Upper lobe of left lung (tissue), 6 donors: ENCODE measurements at places on chromosomes 4 and X. TPM values are rescaled to one million over a fixed set of nuclear protein-coding genes. Genes with fewer than 3 reads are reported as not detected.

Gene GAGE1
- not detected for total RNA-seq

Gene TCP11X1
- not detected for total RNA-seq

Gene PDCL2
- total RNA-seq: not detected

Gene SETD7
- 45.6 TPM for total RNA-seq

Gene FAM9B
- not detected for total RNA-seq

Gene TRIM75
- not detected for total RNA-seq

Gene SLC2A9
- total RNA-seq: 25.1 TPM

GRCh38 chr4:11297627-11298026 is 131.1 kb downstream of the HS3ST1 start:
- no peak for DNase-seq

- no peak for DNase-seq
These were observed 16.4 kb downstream of the FGF2 start for GRCh38 chr4:122842984-122843531.

GRCh38 chrX:47181301-47181700 is 12.3 kb upstream of the UBA1 start:
- no peak for DNase-seq

DNA sequence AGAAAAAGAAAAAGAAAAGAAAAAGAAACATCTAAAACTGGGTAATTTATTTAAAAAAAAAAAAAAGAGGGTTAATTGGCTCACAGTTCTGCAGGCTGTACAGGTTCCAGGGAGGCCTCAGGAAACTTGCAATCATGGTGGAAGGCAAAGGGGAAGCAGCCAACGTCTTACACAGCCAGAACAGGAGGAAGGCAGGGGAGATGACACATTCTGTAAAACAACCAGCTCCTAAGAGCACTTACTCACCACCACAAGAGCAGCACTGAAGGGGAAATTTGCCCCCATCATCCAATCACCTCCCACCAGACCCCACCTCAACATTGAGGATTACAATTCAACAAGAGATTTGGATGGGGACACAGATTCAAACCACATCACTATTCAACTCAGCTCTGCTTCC is 36.8 kb upstream of the TMEM184C start:
- no peak for DNase-seq

DNA sequence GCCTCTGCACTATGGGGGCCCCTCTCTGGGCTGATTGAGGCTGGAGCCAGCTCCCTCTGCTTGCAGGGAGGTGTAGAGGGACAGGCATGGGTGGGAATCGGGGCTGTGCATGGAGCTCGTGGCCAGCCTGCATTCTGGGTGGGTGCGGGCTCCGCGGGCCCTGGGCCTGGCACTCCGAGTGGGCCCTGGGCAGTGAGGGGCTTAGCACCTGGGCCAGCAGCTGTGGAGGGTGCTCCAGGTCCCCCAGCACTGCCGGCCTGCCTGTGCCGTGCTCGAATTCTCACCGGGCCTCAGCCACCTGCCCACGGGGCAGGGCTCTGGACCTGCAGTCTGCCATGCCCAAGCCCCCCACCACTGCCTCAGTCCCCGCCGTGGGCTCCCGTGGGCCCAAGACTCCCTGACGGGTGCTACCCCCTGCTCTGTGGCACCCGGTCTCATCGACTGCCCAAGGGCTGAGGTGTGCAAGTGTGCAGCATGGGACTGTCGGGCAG is 681.2 kb downstream of the PDHA2 start:
- peak; percentile 70 for DNase-seq

DNA sequence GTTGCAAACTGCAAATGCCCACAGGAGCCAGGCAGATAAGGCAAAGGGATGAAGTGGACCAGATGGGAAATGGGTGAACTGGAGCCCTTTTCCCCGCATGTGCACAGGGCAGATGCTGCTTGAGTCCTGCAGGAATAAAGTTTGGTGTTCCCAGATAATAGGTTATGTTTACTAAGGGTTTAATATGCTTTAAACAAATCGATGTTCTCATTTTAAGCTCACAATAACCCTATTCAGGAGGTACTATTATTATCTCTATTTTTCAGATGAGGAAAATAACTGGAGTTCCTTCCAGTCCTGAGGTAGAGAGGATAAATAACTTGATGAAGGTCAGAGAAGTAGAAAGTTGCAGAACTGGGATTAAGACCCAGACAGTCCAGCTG is 77.3 kb downstream of the LRRC66 start:
- DNase-seq: no peak

DNA sequence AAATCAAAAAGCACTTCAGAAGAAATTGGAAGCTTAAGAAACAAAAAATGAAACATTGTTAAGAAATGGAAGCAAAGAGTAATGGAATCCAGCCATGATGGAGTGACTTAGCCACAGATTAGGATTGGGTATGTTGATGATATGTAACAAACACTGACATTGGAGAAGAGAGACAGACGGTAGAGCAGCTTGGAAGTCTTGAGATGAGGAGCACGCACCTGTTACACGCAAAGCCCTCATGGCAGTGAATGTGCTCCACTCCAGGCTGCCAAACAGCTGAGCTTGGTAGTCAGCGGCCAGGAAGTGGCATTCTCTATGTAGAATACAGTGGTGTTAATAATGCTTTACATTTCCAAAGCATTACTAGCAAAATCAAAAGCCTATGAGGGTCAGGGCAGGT is 56.9 kb upstream of the GPRIN3 start:
- DNase-seq: no peak

GRCh38 chrX:24377911-24378468 is 17.6 kb downstream of the SUPT20HL1 start:
- no peak for DNase-seq

DNA sequence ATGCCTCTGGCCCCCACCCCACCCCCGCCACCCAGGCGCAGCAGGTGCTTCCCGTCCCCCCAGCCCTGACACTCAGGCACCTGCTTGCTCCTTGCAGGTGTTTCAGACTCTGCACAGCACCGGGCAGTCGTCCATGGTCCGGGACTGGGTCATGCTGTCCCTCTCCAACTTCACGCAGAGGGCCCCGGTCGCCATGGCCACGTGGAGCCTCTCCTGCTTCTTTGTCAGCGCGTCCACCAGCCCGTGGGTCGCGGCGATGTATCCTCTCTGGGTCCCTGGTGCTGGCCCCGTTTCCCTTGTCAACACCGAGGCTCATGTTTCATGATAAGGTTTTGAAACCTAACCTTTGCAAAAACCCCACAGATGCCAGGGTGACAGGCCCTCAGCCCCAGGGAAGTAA is 10.2 kb upstream of the MSANTD1 start:
- DNase-seq: no peak

- DNase-seq: no peak
These were observed 4.9 kb upstream of the PNMA6E start for GRCh38 chrX:153406011-153406410.

DNA sequence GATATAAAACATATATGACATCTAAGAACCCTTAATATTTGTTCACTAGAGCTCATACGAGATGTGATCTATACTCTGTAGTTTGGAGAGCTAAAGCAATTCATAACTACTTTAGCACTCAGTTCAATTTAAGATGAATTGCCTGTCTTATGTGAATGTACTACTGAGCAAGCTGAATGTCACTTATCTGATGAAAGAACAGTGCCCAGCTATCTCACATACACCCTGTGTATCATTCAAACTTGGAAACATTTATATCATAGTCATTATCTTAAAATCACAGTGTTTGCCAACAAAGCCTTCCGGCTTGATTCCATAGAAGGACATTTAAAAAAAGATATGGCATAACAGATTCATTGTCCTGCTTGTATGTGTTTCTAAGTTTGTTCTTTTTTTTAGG is 639.6 kb downstream of the CCSER1 start:
- DNase-seq: no peak

- DNase-seq: no peak
These were observed 85.4 kb upstream of the IGFBP7 start for GRCh38 chr4:57195622-57196021.

DNA sequence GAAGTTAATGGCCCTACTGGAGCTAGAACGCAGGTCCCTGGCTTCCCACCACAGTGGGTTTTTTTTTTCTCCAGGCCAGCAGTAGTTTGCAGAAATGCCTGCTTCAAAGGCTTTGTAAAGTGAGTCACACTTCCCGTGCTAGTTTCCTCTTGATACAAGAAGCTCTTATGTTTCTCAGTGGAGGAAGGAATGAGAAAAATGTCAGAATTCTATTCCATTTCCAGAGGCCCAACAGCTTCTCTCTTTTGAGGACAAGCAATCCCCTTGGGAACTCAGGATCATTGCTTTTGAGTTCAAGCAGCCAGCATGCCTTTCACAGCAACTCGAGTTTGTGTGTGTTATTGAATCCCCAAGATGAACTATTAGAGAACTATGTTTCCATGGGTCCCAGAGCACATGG is 134.3 kb downstream of the GUCY2F start:
- DNase-seq: no peak

DNA sequence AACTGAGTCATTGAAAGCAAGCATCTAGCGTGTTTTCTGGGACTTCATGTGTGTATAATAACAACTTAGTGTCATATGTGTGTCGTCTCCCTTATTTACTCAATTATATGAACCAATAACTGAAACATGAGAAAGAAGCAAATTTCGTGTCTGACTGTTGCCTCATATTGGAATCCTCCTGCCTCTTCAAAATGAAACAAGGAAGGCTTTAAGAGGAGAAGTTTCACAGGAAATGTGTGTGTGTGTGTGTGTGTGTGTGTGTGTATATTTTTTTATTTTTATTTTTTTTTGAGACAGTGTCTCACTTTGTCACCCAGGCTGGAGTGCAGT is 145.8 kb upstream of the SFRP2 start:
- DNase-seq: no peak

DNA sequence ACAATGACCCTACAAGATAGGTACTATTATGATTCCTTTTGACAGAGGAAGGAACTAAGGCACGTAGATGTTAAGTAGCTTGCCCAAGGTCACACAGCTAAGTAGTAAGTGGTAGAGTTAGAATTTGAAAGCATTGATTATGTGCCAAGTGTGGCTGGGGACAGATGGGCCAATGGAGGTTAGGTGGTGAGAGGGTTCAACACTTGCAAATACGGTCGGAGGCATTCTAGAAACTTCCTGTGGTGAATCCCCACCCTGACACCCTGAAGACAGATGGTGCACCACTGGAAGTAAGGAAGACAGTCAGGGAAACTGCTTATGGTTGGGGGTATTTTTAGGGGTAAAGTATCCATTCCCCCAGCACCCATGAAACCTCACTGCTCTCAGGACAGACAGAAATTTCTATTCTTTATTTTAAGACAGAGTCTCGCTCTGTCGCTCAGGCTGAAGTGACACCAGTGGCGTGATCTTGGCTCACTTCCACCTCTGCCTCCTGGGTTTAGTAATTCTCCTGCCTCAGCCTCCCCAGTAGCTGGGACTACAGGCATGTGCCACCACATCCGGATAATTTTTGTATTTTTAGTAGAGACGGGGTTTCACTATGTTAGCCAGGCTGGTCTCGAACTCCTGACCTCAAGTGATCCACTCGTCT is 142.5 kb downstream of the RASL11B start:
- DNase-seq: no peak

- DNase-seq: no peak
These were observed 22.8 kb downstream of the PACRGL start for GRCh38 chr4:20723019-20723418.

- no peak for DNase-seq
These were observed 1299.9 kb downstream of the C4orf33 start for GRCh38 chr4:130395871-130396270.

DNA sequence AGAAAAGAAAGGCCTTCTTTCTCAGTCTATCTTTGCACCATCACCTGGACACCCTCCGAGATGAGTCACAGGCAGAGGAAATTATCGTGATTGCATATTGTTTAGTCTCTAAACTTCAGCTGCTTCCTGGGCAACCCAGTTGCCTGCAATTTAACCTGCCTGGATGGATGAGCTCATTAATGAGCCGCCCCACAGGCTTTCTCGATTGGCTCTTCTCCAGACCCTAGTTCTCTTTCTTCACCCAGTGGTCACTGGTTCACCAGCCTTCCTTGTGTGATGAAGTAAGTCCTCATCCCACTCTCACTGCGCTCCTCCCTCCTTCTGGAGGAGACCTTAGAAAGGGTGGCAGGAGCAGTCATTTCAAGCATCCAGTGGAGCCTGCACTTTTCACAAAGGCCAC is 94.4 kb downstream of the SOWAHB start:
- no peak for DNase-seq

GRCh38 chr4:79603681-79604080 is 195.7 kb upstream of the GK2 start:
- DNase-seq: no peak

GRCh38 chr4:127606823-127607222 is 25.9 kb upstream of the INTU start:
- DNase-seq: no peak

DNA sequence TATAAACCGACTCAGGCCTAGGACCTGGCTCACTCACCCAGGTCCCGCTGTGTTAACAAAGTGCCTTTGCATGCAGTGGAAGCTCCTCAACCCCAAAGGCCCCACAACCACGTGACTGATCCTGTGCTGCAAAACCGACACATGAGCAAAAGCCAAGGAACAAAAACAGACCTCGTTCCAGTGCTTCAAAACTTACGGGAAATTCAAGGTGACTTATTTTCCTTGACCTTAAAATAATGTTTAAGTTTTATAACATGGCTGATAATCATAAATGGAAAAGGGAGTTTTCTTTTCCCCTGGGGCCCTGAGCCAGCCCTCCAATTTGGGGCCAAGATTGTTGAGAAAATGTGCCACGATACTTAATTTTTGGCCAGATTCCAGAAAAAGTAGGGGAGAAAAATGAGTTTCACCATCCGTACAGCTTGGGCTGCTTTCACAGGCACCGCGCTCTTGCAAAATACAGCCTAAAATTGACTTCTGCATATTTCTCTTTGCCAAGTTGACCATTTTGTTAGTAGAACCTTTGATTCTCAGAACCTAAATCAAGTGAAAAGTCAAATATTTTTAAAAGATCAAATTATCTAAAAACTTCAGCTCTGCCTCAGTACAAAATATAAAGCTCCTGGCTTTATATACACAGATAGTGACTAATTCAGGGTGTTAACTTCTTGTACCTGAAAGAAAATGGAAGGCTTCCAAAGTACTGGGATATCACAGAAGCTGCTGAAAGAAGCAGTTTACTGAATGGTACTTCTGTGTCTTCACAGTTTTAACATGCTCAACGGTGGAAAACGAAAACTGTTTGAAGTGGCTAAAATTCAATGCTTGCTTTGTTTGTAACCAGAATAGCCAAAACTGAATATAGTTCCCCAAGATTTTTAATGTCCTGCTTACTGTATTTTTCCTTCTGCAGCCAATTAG is 93.8 kb downstream of the APBB2 start:
- no peak for DNase-seq

GRCh38 chrX:154526901-154527675 is 11.1 kb upstream of the FAM3A start:
- DNase-seq: no peak

DNA sequence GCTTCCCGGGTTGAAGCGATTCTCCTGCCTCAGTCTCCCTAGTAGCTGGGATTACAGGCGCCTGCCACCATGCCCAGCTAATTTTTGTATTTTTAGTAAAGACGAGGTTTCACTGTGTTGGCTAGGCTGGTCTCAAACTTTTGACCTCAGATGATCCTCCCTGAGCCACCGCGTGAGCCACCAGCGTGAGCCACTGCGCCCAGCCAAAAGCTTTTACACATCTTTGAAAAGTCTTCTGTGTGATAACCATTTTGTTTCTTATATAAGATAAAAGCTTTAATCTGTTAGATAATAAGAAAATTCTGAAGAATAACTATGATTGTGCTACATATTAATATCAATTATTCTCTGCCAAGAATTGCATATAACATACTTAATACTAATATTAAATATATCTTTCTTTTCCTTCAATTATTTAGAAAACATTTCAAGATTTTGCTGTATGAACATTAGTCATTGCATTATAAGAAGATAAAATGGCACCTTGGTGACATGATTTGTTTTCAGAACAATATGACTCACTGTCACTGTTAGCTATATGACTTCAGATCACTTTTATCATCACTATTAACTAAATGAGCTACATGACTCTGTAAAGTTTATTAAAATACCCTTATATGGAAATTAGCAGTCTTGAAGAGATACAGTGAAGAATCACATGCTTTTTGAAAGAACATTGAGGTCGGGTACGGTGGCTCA is 33.4 kb downstream of the RUFY3 start:
- no peak for DNase-seq
